NCI-H774 (cell line): ENCODE measurements at places on chromosomes 5 and 9.

GRCh38 chr5:163894645-163895044 is 389.2 kb downstream of the MAT2B start:
- no peak for DNase-seq

DNA sequence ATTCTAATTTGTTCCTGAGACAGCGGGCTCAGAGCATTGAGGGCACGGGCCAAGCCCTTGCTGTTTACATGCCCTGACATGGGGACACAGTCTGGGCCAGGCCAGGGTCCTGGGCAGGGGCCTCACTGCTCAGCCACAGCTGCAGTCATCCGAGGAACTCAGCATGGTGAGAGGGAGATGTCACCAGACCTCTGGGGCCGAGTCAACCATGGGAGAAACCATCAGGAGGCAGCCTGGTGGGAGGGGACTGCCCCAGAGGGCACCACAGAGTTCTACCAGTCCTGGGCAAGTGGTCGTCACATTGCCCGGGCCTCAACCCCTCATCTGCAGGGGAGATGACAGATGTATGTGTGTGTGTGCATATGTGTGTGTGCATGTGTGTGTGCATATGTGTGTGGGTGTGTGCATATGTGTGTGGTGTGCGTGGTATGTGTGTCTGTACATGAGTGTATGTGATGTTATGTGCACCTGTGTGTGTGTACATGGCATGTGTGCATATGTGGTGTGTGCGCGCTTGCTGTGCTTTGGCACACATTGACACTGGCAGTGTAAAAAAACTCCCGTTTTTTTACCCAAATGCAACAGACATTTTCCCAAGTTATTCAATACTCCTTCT is 42.4 kb upstream of the TMEM250 start:
- no peak for DNase-seq

DNA sequence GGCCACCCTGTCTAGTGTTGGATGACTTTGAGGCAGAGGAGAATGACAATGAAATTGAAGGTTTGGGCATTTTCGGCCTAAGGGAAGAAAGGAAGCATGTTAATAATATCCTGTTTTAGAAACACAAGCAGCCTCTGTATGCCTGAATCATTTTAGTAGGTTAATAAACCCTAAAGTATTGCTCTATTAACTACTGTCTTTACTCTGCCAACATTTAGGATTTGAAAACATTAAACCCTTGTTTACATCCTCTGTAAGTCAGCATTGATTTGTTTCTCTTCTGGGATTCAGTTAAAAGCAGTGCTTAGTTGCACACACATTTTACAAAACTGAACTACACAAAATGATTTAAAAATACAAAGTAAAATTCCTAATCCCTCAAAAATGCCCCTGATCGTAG is 358.9 kb downstream of the ARRDC3 start:
- no peak for DNase-seq

DNA sequence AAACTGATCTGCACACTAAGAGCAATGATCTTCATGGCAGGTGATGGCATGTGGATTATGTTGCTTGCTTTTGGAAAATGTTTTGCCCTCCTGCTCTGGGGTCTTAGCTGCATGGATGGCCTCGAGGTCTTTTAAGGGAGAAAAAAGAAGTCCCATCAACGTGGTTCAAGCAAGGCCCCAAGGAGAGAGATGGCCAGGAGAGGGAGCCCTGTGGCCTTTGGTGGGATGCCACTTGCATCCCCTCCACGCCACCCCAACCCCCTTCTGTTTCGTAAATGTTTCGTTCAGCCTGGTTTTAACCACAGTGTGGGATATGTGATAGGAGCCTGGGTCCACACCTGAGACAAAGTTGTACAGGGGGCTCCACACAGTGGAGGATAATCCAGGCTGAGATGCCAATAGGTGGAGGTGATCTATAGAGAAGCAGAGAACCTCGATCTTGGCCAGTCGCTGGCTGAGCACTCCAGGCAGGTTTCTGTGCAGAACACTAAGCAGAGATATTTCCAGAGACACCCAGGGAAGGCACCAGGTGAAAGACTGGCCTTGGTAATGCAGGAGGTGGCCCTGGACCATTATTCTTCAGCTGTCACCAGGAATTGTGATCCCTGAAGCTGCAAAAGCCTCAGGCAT is 25.8 kb upstream of the FRRS1L start:
- DNase-seq, result no peak

DNA sequence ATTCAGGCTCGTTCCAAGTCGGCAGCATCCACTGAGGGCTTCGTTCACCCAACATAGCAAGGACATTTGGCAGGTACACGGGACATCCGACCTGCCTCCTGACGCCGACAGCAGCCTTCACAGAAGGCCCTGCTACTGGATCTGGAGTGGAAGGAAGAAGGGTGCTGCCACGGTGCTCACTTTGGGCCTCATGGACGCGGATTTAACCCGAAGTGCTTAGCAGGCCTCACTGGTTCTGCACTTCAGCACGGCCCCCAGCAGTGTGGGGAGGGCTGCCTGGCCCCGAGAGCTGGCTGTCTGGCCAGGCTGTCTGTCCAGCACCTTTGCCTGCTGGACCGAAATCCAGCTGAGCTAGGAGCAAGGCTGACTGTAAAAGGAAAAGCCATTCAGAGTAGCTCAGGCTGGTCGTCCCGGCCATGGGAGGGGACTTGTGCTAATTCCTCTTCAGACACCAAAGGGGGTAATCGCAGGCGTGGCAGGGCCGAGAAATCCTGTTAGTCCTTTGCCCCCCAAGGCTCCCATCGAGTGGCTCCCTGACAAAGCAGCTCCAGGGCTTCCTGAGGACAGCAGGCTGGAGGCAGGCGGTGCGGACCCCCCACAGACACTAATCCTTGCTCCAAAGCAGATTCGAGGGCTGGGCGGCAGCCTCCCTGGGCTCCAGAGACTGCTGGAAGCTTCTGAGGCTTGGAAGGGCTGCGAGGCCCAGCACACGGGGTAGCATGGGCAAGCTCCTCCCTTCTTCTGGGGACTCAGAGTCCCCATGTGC is 11.1 kb upstream of the RXRA start:
- DNase-seq, result no peak

DNA sequence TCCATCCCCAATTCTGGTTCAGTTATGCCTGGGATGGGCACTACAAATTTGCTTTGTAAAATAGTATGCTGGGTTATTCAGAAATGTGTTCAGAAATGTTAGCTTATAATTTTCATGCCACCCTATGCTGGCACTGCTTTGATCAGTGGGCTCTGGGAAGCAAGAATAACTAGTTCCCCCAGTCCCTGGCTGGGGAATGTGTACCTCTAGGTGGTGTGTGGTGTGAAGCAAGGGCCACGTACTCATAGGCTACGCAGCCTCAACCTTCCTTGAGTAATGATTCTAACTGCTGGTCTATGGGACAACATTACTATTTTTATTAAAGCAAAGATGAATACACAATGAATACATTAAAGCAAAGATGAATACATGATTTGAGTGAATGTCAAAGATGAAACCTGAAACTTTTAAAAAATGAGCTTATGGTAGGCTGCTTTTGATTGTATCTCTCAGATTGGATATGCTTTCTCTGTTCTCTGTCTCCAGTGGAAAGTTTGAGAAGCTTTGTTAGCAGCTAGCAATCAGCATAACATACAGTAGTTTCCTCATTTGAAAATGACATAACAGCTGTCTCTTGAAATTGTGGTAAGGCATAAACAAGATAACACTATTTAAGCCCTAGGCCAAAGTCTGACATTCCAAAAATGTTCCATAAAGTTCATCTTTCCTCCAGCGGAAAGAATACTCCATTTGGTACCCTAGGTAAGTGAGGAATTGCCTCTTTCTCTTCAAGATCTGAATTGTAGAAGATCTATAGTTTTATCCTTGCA is 174.7 kb upstream of the NFIB start:
- DNase-seq, result no peak

- no peak for DNase-seq
Observed at GRCh38 chr5:16296946-16297345, 117.4 kb upstream of the MARCHF11 start.

DNA sequence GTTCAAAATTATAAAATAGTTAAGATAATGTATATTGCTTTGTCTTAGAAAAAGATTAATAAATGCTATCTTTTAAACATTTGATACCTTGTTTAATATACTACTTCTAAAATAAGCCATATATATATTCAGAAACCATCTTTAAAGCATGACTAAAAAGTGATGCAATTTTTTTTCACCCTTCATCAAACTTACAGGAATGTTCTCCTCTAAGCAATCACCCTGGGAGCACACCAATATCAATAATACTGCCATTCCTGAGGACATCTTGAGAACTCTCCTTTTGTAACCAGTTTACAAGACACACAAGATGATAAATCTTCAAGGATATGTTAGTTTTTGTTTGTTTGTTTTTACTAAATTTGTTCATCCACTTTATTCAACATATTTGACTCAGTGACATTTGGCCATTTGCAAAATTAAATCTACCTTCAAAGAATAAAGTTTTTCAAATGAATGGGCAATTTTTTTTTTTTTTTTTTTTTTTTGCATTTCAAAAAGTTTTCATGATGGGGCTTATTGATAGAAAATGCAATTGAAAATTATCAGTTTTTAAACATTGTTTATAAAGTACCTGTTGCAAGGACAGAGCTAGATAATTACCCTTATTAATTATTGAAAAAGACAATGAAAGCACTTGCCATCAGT is 17.2 kb downstream of the FOXD1 start:
- DNase-seq, result no peak
